ENCODE measurements at places on chromosomes 11 and 22. TPM values are rescaled to one million over a fixed set of nuclear protein-coding genes. Genes with fewer than 3 reads are reported as not detected.

Gene C11orf42
- total RNA-seq, result not detected

Gene TSPAN18
- 43.6 TPM for total RNA-seq

- no peak for DNase-seq
- no peaks in the 10 kb centered on the region for H3K4me1 ChIP-seq
- H3K27ac ChIP-seq, result no peak overlapping the region
Measured at GRCh38 chr11:22680628-22681027, 14.2 kb downstream of the GAS2 start.

DNA sequence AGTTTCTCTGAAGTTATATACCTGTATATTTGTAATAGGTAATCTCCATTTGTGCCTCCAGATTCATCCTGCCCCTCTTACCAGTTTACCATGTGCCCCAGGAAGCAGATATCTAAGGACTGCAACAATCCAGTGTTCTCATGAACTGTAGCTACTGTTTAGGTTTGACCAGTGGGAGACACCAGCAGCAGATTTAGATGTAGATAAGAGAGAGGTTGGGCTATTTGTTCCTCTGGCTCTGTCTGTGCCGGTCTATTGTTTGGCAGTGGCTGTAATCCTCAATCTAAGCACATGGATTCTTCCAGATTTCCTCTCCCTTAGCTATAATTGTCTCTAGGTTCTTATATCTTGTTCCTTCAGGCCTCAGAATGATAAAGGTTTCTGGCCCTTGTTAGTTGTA lies 88.4 kb downstream of the ANO3 start:
- H3K4me1 ChIP-seq, result no peaks in the 10 kb centered on the region
- DNase-seq, result no peak
- no peak overlapping the region for H3K27ac ChIP-seq

GRCh38 chr11:117910525-117910924 lies 18.7 kb downstream of the TMPRSS13 start:
- no peaks in the 10 kb centered on the region for H3K27me3 ChIP-seq
- H3K27ac ChIP-seq, result no peak overlapping the region
- H3K4me1 ChIP-seq, result no peaks in the 10 kb centered on the region
- H3K36me3 ChIP-seq, result no peaks in the 10 kb centered on the region

DNA sequence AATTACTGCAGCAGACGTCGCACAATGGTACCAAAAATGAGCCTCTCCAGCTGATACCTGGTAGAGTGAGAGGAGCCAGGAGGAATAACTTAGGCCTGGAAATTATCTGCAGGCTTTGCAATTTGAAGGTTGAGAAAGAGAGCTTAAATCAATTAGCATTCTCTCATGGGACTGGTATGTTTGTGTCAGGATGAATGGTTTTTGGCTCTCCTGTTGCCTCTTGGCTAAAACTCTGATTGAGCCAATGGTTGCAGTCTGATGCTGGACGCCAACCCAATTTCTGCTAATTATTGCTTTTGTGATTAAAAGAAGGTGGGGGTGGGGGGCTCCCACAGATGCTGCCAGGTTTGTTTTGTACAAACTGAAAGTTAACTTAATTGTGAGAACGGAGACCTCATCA lies 12.5 kb upstream of the NELL1 start:
- H3K27ac ChIP-seq, result no peak overlapping the region
- no peak overlapping the region for H3K4me3 ChIP-seq
- no peaks in the 10 kb centered on the region for H3K27me3 ChIP-seq
- no peak for DNase-seq
- no peaks in the 10 kb centered on the region for H3K4me1 ChIP-seq
- H3K36me3 ChIP-seq, result no peaks in the 10 kb centered on the region

Gene ZNF280B
- 2.9 TPM for total RNA-seq

DNA sequence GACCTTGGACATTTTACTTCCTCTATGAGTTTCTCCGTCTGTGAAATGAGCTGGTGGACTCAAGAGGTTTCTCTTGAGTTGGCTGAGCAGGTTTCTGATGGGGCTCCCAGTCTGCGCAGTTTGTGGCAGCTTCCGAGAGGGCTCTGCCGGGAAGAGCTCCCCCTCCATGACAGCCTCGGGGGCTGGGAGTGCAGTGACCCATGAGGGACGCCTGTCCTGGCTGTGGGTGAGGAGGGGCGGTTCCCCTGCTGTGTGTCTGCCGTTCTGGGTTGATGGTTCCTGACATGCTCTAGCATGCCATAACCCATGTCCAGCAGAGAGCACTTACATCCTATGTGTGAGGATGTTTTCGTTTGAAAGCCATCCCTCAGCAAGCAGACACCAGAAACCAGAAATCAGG lies 14.8 kb downstream of the CSF2RB start:
- no peaks in the 10 kb centered on the region for H3K4me1 ChIP-seq
- no peaks in the 10 kb centered on the region for H3K36me3 ChIP-seq
- H3K27ac ChIP-seq, result no peak overlapping the region
- H3K4me3 ChIP-seq, result no peak overlapping the region
- no peak for DNase-seq
- no peaks in the 10 kb centered on the region for H3K27me3 ChIP-seq

GRCh38 chr11:63666874-63667273 lies 4.3 kb downstream of the ATL3 start:
- peaks cover 2% of the 10 kb centered on the region for H3K4me1 ChIP-seq
- no peak for DNase-seq
- no peaks in the 10 kb centered on the region for H3K27me3 ChIP-seq
- H3K36me3 ChIP-seq, result peaks cover 7% of the 10 kb centered on the region
- no peak overlapping the region for H3K27ac ChIP-seq

Gene LMO2
- total RNA-seq, result 0.73 TPM

DNA sequence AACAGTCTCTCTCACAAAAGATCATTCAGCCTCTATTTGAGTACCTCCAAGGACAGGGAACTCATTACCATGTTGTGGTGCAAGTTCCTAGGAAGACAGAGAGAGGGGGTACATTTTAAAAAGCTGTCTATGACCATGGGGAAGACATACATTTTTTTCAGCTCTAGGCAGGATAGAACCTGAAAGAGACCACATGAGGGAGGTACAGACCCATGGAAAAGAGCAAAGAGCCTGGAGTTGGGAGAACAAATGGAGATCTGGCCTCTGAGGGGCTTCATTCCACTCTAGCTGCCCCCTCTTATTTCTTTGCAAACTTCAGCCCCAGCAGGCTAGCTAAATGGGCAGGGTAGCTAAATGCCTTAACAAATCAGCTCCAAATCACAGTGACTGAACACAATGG lies 36.3 kb downstream of the KCNC1 start:
- no peak for DNase-seq
- H3K36me3 ChIP-seq, result no peaks in the 10 kb centered on the region
- no peaks in the 10 kb centered on the region for H3K4me1 ChIP-seq

GRCh38 chr22:25447067-25447685 lies 117.3 kb upstream of the GRK3 start:
- peaks cover 33% of the 10 kb centered on the region for H3K4me1 ChIP-seq
- peak overlapping the region; percentile 81 for H3K4me3 ChIP-seq
- no peaks in the 10 kb centered on the region for H3K27me3 ChIP-seq
- no peaks in the 10 kb centered on the region for H3K36me3 ChIP-seq

- peak; percentile 64 for DNase-seq
- H3K4me1 ChIP-seq, result no peaks in the 10 kb centered on the region
- H3K36me3 ChIP-seq, result no peaks in the 10 kb centered on the region
- H3K27me3 ChIP-seq, result no peaks in the 10 kb centered on the region
Measured at GRCh38 chr22:28019881-28020861, 101.1 kb upstream of the PITPNB start.

Gene NAT10
- total RNA-seq, result 92.9 TPM

DNA sequence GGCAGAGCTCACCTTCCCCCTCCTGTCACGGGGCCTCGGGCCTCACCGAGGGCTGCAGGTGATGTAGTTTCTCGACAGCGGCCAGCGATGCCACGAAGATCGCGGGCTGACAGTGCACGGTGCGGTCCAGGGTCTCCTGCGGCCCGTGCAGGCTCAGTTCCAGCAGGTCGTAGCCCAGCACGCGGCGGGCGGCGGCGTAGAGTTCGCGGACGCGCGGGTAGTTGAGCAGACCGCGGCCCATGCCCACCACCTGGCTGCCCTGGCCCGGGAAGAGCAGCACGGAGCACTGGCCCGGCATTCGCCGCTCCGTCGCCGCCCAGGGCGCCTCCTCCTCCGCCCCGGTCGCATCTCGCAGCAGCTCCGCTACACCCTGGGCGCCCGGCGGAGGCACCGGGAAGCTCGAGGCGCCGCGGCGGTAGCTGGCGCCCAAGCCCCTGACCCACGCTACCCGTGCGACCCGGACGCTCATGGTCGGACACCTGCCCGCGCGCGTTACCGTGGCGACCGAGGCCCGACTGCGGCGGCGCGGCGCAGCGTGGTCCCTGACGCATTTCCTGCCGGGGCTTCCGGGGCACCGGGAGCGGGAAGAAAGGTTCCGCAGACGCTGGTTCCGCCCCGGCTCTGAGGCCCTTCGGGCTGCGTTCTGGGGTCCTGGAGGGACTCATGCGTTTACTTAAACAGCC lies at the start of gene MCAT:
TSS of gene MCAT (minus strand) at position 519 of the 683 bp plus-strand sequence. CDS start at position 469, 50 bp downstream.
- H3K4me3 ChIP-seq, result peak within 1 kb of the TSS; percentile 79
- peaks cover 7% of the 10 kb centered on the region for H3K4me1 ChIP-seq
- peaks cover 20% of the 10 kb centered on the region for H3K36me3 ChIP-seq
- peak within 1 kb of the TSS; percentile 78 for H3K27ac ChIP-seq
- H3K27me3 ChIP-seq, result no peaks in the 10 kb centered on the region
- DNase-seq, result peak; percentile 72

DNA sequence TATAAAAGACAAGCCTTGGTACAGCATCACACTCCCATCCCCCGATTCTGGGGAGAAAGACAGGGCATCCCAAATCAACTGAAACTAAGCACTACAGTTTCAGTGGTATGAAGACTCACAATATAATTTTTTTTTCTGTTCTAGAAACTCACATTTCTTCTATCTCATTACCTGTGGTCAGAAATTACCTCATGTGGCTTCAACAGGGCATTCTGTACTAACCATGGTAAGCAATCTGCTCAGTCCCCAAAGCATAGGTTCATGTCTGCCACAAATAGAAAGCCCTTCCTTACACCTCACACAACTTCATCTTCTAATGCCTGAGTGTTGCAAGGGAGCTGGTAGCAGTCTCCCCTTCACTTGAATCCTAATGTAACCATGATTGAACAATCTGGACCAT lies 147.4 kb upstream of the POU2AF2 start:
- H3K4me1 ChIP-seq, result no peaks in the 10 kb centered on the region
- H3K27ac ChIP-seq, result no peak overlapping the region

- H3K4me1 ChIP-seq, result peaks cover 19% of the 10 kb centered on the region
- H3K27me3 ChIP-seq, result no peaks in the 10 kb centered on the region
- H3K27ac ChIP-seq, result peak overlapping the region; percentile 63
- H3K36me3 ChIP-seq, result peaks cover 12% of the 10 kb centered on the region
- peak; percentile 25 for DNase-seq
Measured at GRCh38 chr22:19844377-19845053, 10.2 kb downstream of the GNB1L start.

Gene P2RX6
- 1.6 TPM for total RNA-seq

DNA sequence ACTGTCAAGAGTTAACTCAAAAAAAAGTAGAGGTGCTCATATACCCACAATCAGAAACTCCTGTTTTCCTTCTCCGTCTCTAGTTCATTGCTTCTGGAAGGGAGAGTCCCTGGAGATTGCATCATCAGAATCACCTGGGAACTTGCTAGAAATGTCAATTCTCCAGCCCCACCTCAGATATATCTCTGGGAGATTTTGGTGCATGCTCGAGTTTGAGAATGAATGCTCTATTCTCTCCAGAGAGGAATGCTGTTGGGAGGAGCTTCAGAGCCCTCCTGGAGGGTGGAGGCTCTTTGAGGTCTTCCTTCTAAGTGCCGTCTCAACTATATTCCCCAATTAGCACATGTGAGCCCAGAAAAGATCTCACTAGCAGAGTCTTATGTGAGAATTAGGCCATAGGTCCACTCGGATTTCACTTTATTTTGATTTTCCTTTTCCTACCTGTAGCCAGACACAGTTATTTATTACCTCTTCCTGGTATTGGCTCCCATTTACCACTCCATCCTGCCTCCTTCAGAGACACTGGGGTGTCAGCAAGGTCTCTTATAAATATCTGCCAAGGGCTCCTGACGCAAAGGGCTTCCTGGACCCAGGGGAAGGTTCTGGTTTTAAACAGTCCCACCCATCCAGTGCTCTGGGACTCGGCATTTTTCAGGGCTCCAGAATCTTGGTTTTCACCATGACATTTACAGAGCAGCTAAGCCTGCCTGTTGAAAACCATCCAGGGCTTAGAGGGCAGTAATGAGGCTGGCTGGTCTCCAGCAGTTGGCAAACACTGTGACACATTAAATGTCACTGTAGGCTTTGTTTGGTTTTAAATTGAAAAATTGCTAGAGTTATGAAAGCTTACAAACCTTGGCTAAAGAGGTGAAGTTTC lies 136.2 kb downstream of the CD44 start:
- no peaks in the 10 kb centered on the region for H3K36me3 ChIP-seq
- no peak overlapping the region for H3K27ac ChIP-seq
- DNase-seq, result no peak

Gene SCT
- not detected for total RNA-seq

GRCh38 chr11:126886636-126887035 lies 113.9 kb downstream of the KIRREL3 start:
- no peaks in the 10 kb centered on the region for H3K27me3 ChIP-seq
- H3K27ac ChIP-seq, result no peak overlapping the region
- DNase-seq, result no peak
- no peaks in the 10 kb centered on the region for H3K4me1 ChIP-seq

DNA sequence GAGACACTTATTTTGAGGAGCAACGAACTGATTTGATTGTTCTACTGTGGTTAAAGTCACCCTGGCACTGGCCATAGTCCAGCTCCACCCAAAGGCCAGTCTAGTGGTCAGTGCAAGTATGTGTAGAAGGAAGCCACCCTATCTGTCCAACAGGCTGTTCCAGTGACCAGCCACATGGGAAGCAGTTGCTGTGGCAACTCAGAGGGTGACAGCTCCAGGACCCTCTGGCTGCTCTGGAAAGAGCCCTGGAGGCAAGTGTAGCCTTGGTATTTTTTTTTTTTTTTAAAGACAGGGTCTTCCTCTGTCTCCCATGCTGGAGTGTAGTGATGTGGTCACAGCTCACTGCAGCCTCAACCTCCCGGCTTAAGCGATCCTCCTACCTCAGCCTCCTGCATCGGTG lies 27.8 kb downstream of the LMO1 start:
- no peaks in the 10 kb centered on the region for H3K36me3 ChIP-seq
- no peak overlapping the region for H3K27ac ChIP-seq
- DNase-seq, result no peak
- H3K4me3 ChIP-seq, result no peak overlapping the region

Gene IL18BP
- total RNA-seq, result 17.4 TPM

DNA sequence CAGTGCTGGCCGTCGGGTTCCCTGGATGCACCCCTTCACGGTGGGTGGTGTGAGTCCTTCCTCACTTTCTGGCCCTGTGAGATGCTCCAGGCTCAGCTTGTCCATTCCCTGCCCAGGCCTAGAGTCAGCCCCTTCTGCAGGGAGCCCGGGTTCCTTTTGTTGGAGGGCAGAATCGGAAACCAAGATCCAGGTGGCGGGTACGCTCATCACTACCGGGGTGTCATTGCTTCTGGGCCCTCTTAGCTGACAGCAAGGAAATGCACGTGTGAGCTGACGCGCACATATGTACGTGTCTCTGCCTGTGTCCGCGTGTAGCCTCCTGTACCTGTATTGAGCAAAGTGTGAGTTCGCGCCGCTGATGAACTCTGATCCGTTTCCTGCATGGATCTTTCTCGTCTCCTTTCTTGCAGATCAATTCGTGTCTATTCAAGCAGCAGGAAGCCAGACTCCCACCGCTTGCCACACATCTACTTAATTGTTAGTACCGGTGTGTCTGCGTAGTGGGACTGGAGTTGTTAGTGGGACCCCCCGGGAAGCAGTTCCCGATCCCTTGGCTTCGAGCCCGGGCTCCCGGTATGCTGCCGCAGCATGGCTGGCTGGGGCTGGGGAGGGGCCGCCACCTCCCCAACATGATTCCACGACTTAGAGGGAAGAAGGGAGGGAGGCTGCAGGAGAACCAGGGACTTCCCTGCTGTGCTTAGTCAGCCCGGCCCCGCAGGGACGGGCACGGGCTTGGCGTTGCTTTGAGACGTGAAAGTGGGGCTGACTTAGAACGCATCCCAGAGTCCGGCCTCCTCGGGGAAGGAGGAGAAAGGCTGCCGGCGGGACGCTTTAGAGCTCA lies 35.9 kb upstream of the GRAMD4 start:
- DNase-seq, result no peak
- no peak overlapping the region for H3K27ac ChIP-seq
- no peaks in the 10 kb centered on the region for H3K36me3 ChIP-seq
- no peak overlapping the region for H3K4me3 ChIP-seq
- H3K4me1 ChIP-seq, result peaks cover 10% of the 10 kb centered on the region

Measured in naive thymus-derived CD4-positive, alpha-beta T cell (primary cell).